ENCODE measurements at places on chromosomes 16 and 17.

DNA sequence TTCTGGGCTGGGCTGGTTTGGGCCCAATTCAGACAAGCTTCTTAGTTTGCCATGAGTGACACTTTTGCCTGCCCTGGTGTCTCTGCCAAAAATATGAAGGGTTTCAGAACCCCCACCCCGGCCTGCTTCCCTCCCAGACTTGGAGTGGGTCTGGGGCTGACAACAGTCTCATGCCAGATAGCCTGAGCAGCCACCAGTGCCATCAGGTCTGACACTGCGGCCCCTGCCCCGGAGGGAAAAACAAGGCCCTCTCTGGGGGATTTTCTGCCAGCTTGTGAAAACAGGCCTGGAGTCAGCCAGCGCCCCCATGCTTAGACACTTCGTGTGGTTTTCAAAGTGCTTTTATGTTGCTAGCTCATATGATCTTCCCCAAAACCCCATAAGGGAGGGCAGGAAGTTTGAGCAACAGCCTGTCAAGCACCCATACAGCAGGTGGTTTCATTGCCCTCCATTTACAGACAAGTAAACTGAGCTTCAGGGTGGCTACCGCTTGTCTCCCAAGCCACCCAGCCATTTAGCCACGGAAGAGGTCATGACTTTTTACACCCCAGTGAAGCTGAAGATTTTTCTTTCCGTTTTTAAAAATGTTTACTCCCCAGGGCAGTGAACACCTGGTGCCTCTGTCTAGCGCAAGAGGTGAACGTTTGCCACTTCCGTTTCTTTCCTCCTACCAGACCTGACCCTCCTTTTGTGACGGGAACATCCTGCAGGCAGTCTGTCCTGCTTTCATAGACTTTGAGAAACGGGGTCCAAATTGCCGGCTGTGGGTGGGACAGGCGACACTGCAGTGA is 300.6 kb downstream of the SEC14L1 start:
- H3K27ac ChIP-seq: peak overlapping the region; percentile 93
- no peaks in the 10 kb centered on the region for H3K36me3 ChIP-seq
- peak; percentile 90 for DNase-seq

DNA sequence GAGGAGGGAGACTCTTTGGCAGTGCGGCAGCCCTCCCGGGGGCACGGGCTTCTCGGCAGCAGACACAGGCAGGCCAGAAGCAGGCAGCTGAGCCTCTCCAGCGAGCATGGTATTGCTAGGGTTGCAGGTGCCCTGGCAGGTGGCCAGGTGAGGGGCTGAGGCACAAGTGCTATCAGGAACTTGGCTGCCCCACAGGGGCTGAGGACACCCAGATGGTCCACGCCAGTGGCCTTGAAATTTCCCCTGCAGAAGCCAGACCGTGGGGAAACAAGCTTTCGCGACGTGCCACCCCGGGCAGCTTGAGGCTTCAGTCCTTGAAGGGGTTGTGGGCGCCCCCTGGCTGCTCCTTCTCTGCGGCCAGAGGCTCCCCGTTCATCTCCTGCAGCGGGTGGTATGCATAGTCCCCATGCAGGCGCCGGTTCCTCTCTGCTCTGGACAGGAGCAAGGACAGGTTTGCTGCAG is 8.5 kb downstream of the NAGPA start:
- H3K27me3 ChIP-seq: no peaks in the 10 kb centered on the region
- H3K4me3 ChIP-seq: no peak overlapping the region
- peaks cover 37% of the 10 kb centered on the region for H3K36me3 ChIP-seq
- DNase-seq: no peak
- no peaks in the 10 kb centered on the region for H3K4me1 ChIP-seq

- H3K36me3 ChIP-seq: no peaks in the 10 kb centered on the region
- no peaks in the 10 kb centered on the region for H3K27me3 ChIP-seq
- no peaks in the 10 kb centered on the region for H3K4me1 ChIP-seq
- DNase-seq: no peak
- H3K27ac ChIP-seq: no peak overlapping the region
- no peak overlapping the region for H3K4me3 ChIP-seq
Measured at GRCh38 chr16:83409347-83409746, 398.4 kb upstream of the HSBP1 start.

GRCh38 chr17:13634021-13634420 is 32.3 kb upstream of the HS3ST3A1 start:
- no peaks in the 10 kb centered on the region for H3K27me3 ChIP-seq
- no peaks in the 10 kb centered on the region for H3K4me1 ChIP-seq
- no peaks in the 10 kb centered on the region for H3K36me3 ChIP-seq
- no peak overlapping the region for H3K4me3 ChIP-seq

- H3K4me3 ChIP-seq: no peak overlapping the region
- no peaks in the 10 kb centered on the region for H3K27me3 ChIP-seq
- H3K36me3 ChIP-seq: no peaks in the 10 kb centered on the region
- H3K27ac ChIP-seq: no peak overlapping the region
Measured at GRCh38 chr16:60419859-60420258, 1616.4 kb downstream of the CDH8 start.

GRCh38 chr17:13306310-13306962 is 288.6 kb upstream of the ELAC2 start:
- H3K4me1 ChIP-seq: no peaks in the 10 kb centered on the region
- H3K27me3 ChIP-seq: no peaks in the 10 kb centered on the region
- H3K36me3 ChIP-seq: no peaks in the 10 kb centered on the region

GRCh38 chr16:23829454-23829853 is 6.3 kb upstream of the PRKCB start:
- no peak overlapping the region for H3K27ac ChIP-seq
- no peaks in the 10 kb centered on the region for H3K27me3 ChIP-seq
- peaks cover 26% of the 10 kb centered on the region for H3K4me1 ChIP-seq
- no peaks in the 10 kb centered on the region for H3K36me3 ChIP-seq

GRCh38 chr16:85113168-85113733 is 979 bp upstream of the CIBAR2 start:
- no peaks in the 10 kb centered on the region for H3K36me3 ChIP-seq
- no peak for DNase-seq
- no peak overlapping the region for H3K4me3 ChIP-seq
- H3K4me1 ChIP-seq: peaks cover 8% of the 10 kb centered on the region
- H3K27ac ChIP-seq: no peak overlapping the region

DNA sequence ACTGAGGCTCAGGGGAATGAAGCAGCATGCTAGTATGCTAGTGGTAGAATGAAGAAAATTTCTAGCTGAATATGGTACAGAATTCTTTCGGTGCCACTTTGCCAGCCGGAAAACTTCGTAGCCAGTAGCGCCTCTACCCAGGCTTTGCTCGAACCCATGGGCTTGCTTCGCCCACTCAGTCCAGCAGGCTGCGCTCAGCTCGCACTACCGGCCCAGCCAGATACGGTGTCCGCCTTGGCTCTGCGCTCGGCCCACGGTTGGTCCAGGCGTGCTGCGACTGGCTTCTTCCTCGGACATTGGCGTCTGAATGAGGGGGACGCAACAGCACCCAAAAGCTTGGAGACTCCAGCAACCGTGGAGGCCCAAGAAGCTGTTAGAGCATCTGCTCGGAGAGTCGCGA is 372.5 kb upstream of the CDH8 start:
- H3K27ac ChIP-seq: no peak overlapping the region
- H3K36me3 ChIP-seq: no peaks in the 10 kb centered on the region
- H3K27me3 ChIP-seq: no peaks in the 10 kb centered on the region
- DNase-seq: no peak
- no peak overlapping the region for H3K4me3 ChIP-seq
- H3K4me1 ChIP-seq: no peaks in the 10 kb centered on the region

DNA sequence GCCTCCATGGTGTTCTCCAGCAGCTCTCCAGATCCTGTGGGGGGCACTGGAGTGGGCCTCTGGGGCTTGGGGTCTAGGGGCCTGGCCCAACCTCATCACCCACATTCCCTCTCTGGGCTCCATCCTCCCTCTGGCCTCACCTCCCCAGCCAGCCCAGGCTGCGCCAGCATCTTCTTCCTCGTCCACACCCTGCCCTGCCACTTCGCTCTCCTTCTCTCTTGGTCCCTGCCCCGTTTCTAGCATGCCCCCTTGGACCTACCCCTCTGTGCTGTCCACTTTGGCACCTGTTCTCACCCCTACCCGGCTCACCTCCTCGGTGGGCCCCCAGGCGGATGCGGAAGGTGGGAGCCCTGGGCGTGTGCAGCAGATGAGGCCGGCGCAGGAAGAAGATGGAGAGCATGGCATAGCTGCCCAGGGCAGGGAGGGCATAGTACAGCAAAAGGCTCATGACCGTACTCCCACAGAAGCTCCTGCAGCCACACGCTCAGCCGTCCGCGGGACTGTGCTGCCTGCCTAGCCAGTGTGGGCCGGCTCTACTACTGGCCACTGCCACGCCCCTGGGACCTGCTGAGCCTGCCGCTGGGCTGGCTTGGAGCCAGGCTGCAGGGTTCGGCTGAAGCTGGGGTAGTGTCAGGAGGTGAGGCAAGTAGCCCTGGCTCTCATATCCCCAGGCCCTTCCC is at the start of gene GDPD3:
Gene GDPD3, minus strand, starts transcription at position 507 of the 680 bp plus-strand sequence. Its CDS starts 59 bp downstream, at position 448.
- H3K27ac ChIP-seq: peak within 1 kb of the TSS; percentile 36
- H3K27me3 ChIP-seq: no peaks in the 10 kb centered on the region
- no peaks in the 10 kb centered on the region for H3K4me1 ChIP-seq
- peaks cover 78% of the 10 kb centered on the region for H3K36me3 ChIP-seq
- no peak for DNase-seq
- H3K4me3 ChIP-seq: no peak within 1 kb of the TSS

GRCh38 chr16:85302848-85303353 is 190.6 kb upstream of the CIBAR2 start:
- H3K27ac ChIP-seq: no peak overlapping the region
- no peaks in the 10 kb centered on the region for H3K36me3 ChIP-seq
- DNase-seq: no peak
- H3K4me1 ChIP-seq: peaks cover 65% of the 10 kb centered on the region

DNA sequence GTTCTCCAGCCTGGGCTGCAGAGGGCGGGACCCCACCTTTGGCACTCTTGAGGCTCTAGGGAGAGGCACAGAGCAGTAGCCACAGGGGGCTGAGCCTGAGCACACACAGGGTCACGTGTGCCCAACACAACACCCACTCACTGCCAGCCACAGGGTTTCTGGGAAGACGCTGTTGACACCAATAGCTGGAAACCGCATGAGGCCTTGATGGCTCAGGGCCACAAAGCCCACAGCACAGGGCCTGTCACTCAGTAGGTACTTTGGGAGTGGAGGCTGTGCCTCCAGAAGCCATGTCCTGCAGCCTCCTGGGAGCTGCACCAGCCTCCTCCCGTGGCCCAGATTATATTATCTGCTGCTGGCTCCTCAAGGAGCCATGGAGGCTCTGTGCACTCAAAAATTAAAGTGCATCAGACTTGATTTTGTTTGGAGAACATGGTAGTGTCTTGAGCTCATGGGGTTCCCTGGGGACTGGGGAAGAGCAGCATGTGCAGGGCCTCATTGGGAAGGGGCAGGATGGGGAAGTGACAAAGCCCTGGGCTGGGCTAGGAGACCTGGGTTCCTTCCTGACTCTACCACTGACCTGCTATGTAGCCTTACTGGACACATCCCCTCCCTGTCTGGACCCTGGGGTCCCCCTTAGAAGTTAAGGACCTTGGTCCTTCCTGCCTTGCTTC is 12.5 kb upstream of the SREBF1 start:
- DNase-seq: peak; percentile 90
- H3K27ac ChIP-seq: peak overlapping the region; percentile 84
- no peaks in the 10 kb centered on the region for H3K36me3 ChIP-seq
- peaks cover 35% of the 10 kb centered on the region for H3K4me1 ChIP-seq

GRCh38 chr17:72671016-72671415 is 421.5 kb downstream of the SLC39A11 start:
- H3K4me3 ChIP-seq: no peak overlapping the region
- H3K27me3 ChIP-seq: no peaks in the 10 kb centered on the region
- peaks cover 31% of the 10 kb centered on the region for H3K36me3 ChIP-seq
- H3K27ac ChIP-seq: no peak overlapping the region
- H3K4me1 ChIP-seq: no peaks in the 10 kb centered on the region
- DNase-seq: no peak

- no peaks in the 10 kb centered on the region for H3K4me1 ChIP-seq
- DNase-seq: no peak
Measured at GRCh38 chr17:65683428-65683827, 122.0 kb upstream of the AXIN2 start.

GRCh38 chr16:18958621-18959029 is 25.1 kb upstream of the TMC7 start:
- no peaks in the 10 kb centered on the region for H3K27me3 ChIP-seq
- no peak for DNase-seq
- no peaks in the 10 kb centered on the region for H3K36me3 ChIP-seq
- no peak overlapping the region for H3K4me3 ChIP-seq
- H3K27ac ChIP-seq: no peak overlapping the region
- no peaks in the 10 kb centered on the region for H3K4me1 ChIP-seq

DNA sequence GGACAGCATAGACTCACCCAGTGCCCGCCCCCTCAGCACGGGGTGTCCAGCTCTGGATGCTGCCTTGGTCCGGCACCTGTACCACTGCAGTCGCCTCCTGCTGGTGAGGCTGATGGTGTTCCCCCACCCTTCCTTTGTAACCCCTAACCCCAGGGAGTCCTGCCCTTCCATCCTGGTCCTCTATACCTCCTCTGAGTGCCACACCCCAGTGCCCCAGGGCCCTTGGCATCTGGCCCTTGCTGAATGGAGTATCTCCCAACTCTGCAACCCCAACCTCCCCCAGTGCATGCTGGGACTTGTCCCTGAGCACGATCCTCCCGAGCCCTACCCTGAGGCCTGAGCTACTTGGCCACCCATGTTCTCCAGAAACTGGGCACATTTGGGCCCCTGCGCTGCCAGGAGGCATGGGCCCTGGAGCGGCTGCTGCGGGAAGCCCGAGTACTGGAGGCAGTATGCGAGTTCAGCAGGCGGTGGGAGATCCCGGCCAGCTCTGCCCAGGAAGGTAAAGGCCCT is 15.8 kb downstream of the RIPOR1 start:
- DNase-seq: peak; percentile 79
- no peak overlapping the region for H3K27ac ChIP-seq
- peaks cover 91% of the 10 kb centered on the region for H3K4me1 ChIP-seq
- peaks cover 66% of the 10 kb centered on the region for H3K36me3 ChIP-seq
- H3K4me3 ChIP-seq: no peak overlapping the region
- H3K27me3 ChIP-seq: no peaks in the 10 kb centered on the region

DNA sequence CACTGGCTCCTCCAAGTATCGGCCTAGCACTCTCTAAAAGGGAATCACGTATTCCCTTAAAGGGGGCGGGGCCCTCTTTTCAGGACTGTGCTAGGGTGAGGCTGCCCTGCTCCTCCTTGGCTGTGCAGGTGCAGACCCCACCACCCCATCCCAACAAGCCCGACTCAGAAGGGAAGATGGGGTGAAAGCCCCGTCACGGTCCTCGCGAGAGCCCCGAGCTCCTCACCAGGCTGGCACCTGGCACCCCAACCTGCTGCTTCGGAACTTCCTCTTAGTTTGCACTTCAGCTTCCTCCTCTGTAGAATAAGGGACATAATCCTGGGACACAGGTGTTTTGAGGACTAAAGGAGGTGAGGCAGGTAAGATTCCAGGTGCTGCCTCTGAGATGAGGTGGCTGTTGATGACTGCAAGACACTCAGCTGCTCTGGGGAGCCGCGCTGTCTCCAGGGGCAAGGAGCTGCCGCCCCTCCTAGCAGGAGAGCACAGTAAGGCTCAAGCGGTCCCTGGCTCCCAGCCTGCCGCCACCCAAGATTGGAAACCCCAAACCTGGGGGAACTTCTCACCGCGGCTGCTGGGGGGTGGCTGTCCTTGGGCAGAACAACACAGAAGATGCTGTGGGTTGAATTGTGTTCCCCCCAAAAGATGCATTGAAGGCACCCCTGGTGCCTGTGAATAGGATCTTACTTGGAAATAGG is 88.8 kb downstream of the MGAT5B start:
- DNase-seq: peak; percentile 73
- H3K27me3 ChIP-seq: peaks cover 10% of the 10 kb centered on the region
- H3K4me1 ChIP-seq: no peaks in the 10 kb centered on the region
- no peaks in the 10 kb centered on the region for H3K36me3 ChIP-seq
- no peak overlapping the region for H3K27ac ChIP-seq

All from spleen (tissue), 13 donors.